H1 (cell line): ENCODE measurements at places on chromosomes 16 and 17.

DNA sequence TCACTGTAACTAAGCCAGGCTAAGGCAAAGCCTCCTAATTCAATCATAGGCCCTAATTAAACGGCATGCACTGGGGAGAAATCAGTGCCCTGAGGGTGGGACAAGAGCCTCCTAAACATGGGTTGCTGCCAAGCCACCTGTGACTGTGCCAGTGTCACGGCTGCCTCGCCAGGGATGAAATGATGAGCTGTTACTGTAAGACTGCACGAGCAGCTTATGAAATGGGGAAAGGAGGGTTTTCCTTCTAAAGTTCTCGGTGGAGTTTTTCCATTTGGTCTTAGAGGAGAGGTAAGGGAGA lies 12.7 kb downstream of the TMEM11 start:
- DNase-seq: no peak
- peaks cover 11% of the 10 kb centered on the region for H3K36me3 ChIP-seq
- peaks cover 29% of the 10 kb centered on the region for H3K4me1 ChIP-seq

- no peak for DNase-seq
- H3K36me3 ChIP-seq: no peaks in the 10 kb centered on the region
- no peaks in the 10 kb centered on the region for H3K4me1 ChIP-seq
- no peaks in the 10 kb centered on the region for H3K27me3 ChIP-seq
- no peak overlapping the region for H3K27ac ChIP-seq
- H3K4me3 ChIP-seq: no peak overlapping the region
These were observed 522.5 kb upstream of the CDH5 start for GRCh38 chr16:65843941-65844340.

DNA sequence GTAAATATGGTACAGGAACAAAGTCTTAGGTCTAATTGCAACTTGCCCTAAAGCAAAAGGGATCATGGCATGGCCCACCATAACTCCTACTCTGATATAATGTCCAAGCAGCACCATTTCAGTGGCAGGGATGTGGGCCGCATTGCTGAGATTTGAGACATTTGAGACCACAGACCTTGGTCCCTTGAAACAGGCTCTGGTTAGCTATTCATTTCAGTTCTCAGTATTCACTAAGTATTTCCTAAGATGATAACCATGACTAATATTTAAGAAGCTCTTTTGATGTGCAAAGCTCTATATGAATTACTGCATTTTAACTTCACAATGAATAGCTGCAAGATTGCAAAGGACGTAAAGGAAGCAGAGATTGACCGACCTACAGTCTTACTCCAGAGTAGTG lies 471.0 kb downstream of the SHISA9 start:
- DNase-seq: no peak
- H3K36me3 ChIP-seq: no peaks in the 10 kb centered on the region
- no peaks in the 10 kb centered on the region for H3K27me3 ChIP-seq
- H3K4me3 ChIP-seq: no peak overlapping the region
- H3K27ac ChIP-seq: no peak overlapping the region

- H3K4me3 ChIP-seq: no peak overlapping the region
- no peaks in the 10 kb centered on the region for H3K36me3 ChIP-seq
- no peak overlapping the region for H3K27ac ChIP-seq
- no peak for DNase-seq
These were observed 29.3 kb downstream of the GINS3 start for GRCh38 chr16:58421529-58421928.

DNA sequence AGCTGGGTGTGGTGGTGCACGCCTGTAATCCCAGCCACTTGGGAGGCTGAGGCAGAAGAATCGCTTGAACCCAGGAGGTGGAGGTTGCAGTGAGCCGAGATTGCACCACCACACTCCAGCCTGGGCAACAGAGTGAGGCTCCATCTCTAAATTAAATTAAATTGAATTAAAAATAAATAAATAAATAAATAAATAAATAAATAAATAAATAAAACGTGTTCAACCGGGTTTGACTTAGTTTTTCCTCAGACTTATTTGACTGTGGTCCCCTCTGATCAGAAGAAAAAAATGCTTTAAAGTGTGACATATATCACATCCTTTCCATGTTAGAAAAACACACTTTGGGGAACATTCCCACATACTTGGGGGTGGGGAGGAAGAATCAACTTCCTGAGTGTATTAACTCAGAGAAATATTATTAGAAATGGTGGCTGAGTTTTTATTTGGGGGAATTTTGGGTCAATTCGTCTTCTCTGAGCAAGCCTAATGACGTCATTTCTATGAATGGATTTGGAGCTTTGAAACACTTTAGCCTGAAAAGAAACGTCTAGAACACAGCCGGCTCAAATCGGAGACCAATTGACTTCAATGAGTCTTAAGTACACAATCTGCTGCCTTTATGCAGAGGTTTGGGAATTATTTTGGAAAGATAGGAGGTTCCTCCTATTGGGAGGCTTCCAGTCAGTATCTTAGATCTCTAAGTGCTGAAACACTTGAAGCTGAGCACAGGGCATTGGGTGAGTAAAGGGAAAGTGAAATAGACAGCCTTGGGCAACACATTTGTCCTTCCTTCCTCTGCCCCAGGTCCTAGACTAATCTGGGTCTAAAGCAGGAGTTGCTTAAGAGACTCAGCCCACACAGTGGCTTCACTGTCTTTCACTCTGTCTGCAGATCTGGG lies 132.6 kb downstream of the PITPNC1 start:
- H3K4me3 ChIP-seq: no peak overlapping the region
- no peaks in the 10 kb centered on the region for H3K4me1 ChIP-seq
- H3K27me3 ChIP-seq: no peaks in the 10 kb centered on the region
- H3K27ac ChIP-seq: no peak overlapping the region
- DNase-seq: no peak

DNA sequence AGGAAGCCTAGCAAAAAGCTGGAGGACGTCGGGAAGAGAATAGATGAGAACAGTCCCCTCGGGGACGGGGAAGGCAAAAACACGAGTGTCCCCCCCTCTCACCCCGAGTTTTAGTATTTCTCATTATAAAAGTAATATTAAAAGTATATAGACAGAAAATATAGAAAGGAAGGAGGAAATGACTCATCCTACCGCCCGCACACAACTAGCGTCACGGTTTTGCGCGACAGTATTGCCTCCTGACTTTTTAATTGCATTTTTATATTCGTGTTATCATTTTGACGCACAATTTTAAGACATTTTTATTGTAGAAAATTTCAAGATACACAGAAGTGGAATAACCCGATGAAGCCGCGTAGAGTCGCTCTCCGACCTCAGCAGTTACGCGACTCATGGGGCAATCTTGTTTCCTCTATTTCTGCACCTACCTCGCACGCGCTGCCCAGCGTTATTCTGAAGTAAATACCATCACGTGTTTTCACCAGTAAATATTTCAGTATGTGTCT lies 652 bp upstream of the SLC25A19 start:
- no peaks in the 10 kb centered on the region; the same call in 1 of the 2 replicates for H3K4me1 ChIP-seq
- H3K27me3 ChIP-seq: no peaks in the 10 kb centered on the region; the same call in 1 of the 2 replicates
- DNase-seq: no peak
- no peak overlapping the region for H3K27ac ChIP-seq

- H3K4me1 ChIP-seq: no peaks in the 10 kb centered on the region
- no peak for DNase-seq
- no peak overlapping the region for H3K27ac ChIP-seq
- H3K4me3 ChIP-seq: peak overlapping the region; percentile 70
- no peaks in the 10 kb centered on the region for H3K27me3 ChIP-seq
These were observed 1.1 kb downstream of the KATNB1 start for GRCh38 chr16:57736419-57737351.

GRCh38 chr17:2613089-2613808 lies 19.8 kb downstream of the PAFAH1B1 start:
- H3K27me3 ChIP-seq: no peaks in the 10 kb centered on the region
- no peak overlapping the region for H3K27ac ChIP-seq
- DNase-seq: no peak
- H3K4me3 ChIP-seq: no peak overlapping the region
- H3K36me3 ChIP-seq: peaks cover 4% of the 10 kb centered on the region; the same call in 1 of the 2 replicates

GRCh38 chr16:15849209-15849981 lies 7.4 kb downstream of the MYH11 start:
- H3K27me3 ChIP-seq: no peaks in the 10 kb centered on the region
- no peak overlapping the region for H3K4me3 ChIP-seq
- DNase-seq: no peak
- no peak overlapping the region for H3K27ac ChIP-seq
- H3K4me1 ChIP-seq: no peaks in the 10 kb centered on the region

DNA sequence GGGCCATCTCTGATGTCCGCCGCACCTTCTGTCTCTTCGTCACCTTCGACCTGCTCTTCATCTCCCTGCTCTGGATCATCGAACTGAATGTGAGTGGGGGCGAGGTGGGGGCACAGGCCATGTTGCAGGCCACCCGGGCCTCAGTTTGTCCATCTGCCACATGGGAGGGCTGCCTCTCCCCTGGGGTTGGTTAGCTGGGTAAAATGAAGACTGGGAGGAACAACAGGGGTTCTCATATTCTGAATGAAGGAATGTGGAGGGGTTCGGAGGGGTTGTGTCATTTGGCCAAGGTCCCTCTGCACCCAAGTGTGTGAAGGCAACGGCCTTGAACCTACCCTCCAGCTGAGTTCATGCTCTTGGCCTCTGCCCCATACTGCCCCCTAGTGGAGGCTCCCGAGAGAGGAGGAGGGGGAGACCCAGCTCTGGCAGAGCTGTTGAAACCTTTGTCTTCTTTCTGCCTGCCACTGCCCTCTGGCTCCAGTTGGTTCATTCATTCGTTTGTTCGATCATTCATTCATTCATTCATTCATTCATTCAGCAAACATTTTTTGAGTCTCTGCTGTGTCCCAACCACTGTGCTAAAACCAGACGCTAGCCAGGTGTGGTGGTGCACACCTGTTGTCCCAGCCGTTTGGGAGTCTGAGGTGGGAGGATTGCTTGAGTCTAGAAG lies 11.4 kb upstream of the TCAP start:
- H3K4me3 ChIP-seq: no peak overlapping the region
- H3K4me1 ChIP-seq: peaks cover 24% of the 10 kb centered on the region
- H3K27ac ChIP-seq: no peak overlapping the region
- H3K27me3 ChIP-seq: no peaks in the 10 kb centered on the region
- no peaks in the 10 kb centered on the region for H3K36me3 ChIP-seq

DNA sequence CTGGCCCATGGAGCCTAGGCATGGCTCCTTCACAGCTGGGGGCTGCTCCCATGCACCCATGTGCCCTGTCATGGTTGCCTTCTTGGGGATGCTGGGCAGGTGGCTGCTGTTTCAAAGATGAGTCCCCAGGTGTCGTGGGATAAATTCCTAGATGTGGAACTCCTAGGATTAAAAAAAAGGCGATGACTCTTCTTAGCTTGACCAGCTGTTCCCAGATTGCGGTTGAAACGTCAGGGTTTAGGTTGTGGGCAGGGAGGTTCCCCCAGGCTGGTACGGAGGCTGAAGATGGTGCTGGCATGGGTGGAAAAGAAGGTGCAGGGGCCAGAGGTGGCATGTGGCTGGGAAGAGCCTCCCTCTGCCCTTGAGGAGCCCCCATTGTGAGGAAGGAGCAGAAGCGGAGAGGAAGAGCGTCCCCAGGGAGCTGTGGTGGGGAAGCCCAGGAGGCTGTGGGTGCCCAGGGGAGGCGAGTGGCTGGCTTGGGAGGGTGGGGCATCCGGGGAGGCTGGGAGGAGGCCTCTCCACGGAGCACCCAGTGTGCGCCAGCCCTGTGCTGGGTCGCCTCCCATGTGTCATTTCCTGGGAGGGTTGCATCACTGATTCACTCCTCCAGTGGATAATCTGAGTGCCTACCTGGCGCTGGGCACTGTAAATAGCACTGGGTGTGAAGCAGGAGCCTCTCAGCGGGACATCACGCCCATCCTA lies 7.5 kb upstream of the KCNJ12 start:
- H3K27me3 ChIP-seq: peaks cover 3% of the 10 kb centered on the region; the same call in 1 of the 2 replicates
- H3K27ac ChIP-seq: no peak overlapping the region
- no peak for DNase-seq
- no peak overlapping the region for H3K4me3 ChIP-seq
- peaks cover 15% of the 10 kb centered on the region for H3K4me1 ChIP-seq
- H3K36me3 ChIP-seq: no peaks in the 10 kb centered on the region

DNA sequence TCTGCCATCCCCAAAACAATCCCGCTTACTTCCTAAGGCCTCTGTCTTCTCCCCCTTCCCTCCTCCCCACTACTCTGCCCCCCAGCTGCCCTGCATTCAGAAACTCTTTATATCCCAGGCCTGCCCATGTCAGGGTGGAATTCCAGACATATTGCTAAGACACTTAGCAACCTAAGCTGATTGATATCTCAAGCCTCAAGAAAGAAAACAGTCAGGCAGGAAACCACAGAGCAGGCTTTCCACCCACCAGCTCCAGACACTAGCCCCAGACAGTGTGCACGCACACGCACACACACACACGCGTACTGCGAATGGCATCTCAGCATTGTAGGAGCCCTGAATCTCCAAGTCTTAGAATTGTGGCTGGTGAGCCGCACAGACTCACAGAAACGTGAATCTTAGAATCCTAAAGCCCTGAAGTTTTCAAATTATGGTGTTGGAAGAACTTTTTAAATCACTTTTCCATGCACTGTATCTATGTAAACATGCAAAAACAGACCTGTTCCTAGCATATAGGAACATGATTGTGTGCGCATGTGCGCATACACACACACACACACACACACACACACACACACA lies 8.8 kb upstream of the LPCAT2 start:
- H3K27ac ChIP-seq: no peak overlapping the region
- peak; percentile 22 for DNase-seq
- no peak overlapping the region for H3K4me3 ChIP-seq
- no peaks in the 10 kb centered on the region for H3K27me3 ChIP-seq
- H3K4me1 ChIP-seq: peaks cover 5% of the 10 kb centered on the region; the same call in 1 of the 2 replicates

GRCh38 chr16:47258874-47259461 lies 115.2 kb upstream of the NETO2 start:
- H3K27me3 ChIP-seq: no peaks in the 10 kb centered on the region
- H3K36me3 ChIP-seq: no peaks in the 10 kb centered on the region
- DNase-seq: no peak
- H3K27ac ChIP-seq: no peak overlapping the region

DNA sequence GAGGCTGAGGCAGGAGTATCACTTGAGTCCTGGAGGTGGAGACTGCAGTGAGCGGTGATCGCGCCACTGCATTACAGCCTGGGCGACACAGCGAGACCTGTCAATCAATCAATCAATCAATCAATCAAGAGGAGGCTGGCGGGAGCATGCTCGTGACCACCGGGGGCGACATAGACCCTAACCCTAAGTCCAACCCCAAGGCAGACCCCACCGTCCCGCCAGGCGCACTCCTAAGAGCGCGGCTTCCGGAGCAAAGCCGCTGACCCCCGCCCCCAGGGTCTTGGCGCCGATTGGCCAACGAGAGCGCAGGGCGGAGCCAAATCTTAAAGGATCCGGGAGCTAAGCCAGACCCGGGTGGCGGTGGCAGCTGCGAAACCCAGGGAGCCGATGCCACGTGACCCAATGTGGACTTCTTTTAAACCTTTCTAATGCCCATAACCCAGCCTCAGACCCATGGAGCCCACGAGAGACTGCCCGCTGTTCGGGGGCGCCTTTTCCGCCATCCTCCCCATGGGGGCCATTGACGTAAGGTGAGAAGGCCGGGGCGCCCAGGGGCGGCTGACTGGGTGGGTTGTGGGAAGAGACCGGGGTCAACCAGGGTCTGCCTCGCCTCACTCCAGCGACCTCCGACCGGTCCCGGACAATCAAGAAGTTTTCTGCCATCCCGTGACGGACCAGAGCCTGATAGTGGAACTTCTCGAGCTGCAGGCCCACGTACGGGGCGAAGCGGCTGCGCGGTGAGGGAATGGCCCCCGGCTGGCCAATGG lies at the start of gene RANGRF:
Gene RANGRF (plus strand): TSS at position 335 of the 767 bp plus-strand sequence. CDS start 119 bp downstream, at position 454.
- no peaks in the 10 kb centered on the region for H3K36me3 ChIP-seq
- peaks cover 4% of the 10 kb centered on the region for H3K4me1 ChIP-seq

- peaks cover 4% of the 10 kb centered on the region; the same call in 1 of the 2 replicates for H3K4me1 ChIP-seq
- H3K27me3 ChIP-seq: peaks cover 14% of the 10 kb centered on the region
- no peak overlapping the region for H3K27ac ChIP-seq
- no peak for DNase-seq
- H3K36me3 ChIP-seq: no peaks in the 10 kb centered on the region
- no peak overlapping the region for H3K4me3 ChIP-seq
These were observed 33.3 kb downstream of the CBFA2T3 start for GRCh38 chr16:88943741-88944140.

- H3K27me3 ChIP-seq: no peaks in the 10 kb centered on the region
- no peaks in the 10 kb centered on the region for H3K4me1 ChIP-seq
- H3K36me3 ChIP-seq: no peaks in the 10 kb centered on the region
These were observed 6.0 kb upstream of the RNF135 start for GRCh38 chr17:30964876-30965275.
